NAMALWA (cell line): ENCODE measurements at places on chromosomes 6 and 20.

GRCh38 chr6:106785298-106785697, 155.9 kb downstream of the QRSL1 start:
- no peak for DNase-seq

DNA sequence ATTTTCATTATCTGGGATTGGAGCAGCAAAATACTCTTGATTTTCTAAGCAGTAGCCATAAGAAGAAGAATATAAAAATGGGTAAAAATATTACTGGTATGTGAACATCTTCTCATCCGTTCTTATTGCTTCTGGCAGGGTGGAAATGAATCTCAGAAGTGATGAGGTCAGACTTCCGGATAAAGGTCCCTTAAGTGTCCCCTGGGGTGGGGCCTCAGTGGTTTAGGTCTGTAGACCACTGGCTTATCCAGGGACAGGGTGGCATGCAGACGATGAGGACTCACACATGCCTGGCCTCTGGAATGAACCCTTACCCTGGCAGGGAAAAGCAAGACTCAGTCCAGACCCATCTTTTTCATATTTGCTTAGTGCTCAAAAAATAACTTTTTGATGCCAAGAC, 143.3 kb downstream of the UST start:
- no peak for DNase-seq

- DNase-seq, result no peak
These were observed 144.6 kb upstream of the TMEM170B start for GRCh38 chr6:11392778-11393507.

GRCh38 chr20:44336086-44336485, 757 bp upstream of the R3HDML start:
- no peak for DNase-seq

DNA sequence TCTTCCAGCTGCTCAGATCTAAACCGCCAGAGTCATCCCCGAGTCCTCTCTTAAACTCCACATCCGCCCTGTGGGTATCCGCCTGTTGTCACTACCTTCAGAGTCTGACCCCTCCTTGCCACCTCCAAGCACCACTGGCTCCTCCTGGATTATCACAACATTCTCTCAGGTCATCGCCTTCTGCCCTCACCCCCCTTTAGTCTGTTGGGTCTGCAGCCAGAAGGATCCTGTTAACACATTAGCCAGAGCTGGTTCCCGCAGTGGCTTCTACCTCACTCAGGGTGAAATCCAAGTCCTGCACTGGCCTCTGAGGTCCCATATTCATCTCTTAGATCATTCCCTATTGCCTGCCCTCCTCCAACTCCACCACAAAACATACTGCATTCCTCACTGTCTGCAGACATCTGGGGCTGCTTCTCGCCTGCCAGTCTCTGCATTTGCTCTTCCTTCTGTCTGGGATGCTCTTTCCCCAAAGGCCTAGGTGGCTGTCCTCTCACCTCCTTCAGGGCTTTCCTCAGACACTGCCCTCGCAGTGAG, 34.1 kb downstream of the TNXB start:
- DNase-seq, result no peak

DNA sequence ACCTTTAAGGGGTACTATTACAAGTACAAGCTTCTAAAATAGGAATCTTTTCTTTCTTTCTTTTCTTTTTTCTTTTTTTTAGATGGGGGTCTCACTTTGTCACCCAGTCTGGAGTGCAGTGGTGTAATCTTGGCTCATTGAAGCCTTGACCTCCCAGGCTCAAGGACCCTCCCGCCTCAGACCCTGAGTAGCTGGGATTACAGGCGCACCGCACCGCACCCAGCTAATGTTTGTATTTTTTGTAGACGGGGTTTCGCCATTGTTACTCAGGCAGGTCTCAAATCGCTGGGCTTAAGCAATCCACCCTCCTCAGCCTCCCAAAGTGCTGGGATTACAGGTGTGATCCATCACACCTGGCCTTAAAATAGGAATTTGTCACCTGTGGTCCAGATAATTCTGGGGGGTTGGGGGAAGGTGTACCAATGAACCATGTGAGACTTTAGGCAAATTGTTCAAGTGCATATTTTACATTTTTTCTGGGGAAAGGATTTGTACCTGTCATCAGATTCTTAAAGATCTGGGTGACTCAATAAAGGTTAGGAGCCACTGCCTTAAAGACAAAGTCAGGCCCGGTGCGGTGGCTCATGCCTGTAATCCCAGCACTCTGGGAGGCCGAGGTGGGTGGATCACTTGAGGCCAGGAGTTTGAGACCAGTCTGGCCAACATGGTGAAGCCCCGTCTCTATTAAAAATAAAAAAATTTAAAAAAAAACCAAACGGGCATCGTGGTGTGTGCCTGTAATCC, 19.7 kb upstream of the SYNJ2 start:
- DNase-seq, result no peak

DNA sequence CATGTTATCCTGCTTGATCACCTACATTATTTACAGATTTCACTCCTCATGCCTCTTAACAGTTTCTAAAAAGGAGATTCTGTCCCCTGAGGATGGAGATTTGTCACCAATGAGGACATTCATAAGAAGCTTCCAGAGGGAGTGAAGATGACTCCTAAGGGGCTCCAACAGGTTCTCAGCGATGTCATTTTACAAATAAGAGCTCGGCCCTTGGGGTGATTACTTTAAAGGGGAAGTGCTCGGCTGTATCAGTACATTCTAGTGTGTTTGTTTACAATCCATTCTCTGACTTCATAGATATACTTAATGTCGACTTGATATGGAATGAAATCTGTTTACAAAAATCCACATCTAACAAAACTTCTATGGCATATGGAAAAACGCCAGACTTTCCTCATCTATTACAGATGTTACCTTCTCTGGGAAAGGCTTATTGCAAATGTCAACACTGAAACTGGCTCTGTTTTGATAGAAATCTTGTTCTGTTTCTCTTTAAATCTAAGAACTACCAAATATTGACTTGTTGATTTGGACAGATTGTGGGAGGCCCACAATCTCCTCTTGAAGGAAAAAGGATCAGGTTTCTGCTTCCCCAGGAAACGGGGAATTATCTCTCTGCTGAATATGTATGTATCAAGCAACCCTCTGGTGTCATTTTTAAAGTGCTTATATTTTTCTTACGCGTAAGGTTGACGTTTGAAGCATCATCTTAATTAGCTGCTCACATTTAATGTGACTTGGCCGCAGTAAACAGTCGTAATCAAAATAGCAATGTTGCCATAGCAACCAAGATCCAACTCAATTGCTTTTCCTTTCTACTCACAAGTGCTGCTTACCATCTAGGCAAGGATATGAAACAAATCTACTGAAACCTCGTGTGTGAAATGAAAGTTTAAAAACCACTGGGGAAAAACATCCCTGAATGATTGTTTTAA, 95.7 kb downstream of the SHLD1 start:
- DNase-seq, result no peak

GRCh38 chr6:139602577-139602976, 228.1 kb upstream of the CITED2 start:
- DNase-seq, result no peak

- DNase-seq, result peak; percentile 23
These were observed 87.0 kb upstream of the LRFN2 start for GRCh38 chr6:40674170-40674569.

- DNase-seq, result no peak
These were observed 184.4 kb downstream of the GJA10 start for GRCh38 chr6:90078513-90079289.

- peak; percentile 87 for DNase-seq
These were observed at the start of gene ACSS1 for GRCh38 chr20:25058051-25058846. TSS of gene ACSS1 (minus strand) at chr20:25058139. CDS start at chr20:25058102, 37 bp downstream.

DNA sequence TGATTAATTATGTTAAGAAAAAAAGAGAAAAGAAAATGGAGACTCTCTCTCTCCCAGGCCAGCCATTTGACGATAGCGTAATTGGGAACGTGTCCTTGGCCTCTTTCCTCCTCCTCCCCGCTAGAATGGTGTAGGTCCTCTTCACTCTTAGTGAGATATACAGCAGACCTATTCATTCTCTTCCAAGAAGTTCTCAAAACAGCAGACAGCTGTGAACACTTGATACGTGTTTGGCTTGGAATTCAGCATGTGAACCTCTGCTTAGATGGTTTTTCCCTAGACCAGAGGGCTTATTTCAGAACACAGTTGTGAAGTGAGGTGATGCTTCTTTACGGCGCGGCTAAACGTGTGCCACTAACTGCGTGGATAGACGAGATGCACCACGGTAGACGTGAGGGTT, 32.6 kb upstream of the TULP4 start:
- no peak for DNase-seq

DNA sequence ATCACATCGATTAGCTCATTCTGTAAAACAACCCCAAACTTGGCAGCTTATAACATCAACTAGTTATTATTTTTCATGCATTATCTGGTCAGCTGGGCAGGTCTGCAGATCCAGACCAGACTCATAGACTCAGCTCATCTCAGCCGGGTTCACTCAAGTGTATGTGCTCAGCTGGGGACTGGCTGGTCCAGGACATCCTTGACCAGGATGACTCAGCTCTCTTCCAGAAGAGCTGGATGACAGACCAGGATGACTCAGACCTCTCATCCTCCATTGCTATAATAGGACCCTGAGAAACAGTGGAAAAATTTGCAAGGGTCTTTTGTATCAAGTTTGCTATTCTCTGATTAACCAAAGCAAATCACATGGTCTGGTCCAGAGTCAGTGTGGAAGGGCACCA, 312.5 kb upstream of the PLCB4 start:
- no peak for DNase-seq

DNA sequence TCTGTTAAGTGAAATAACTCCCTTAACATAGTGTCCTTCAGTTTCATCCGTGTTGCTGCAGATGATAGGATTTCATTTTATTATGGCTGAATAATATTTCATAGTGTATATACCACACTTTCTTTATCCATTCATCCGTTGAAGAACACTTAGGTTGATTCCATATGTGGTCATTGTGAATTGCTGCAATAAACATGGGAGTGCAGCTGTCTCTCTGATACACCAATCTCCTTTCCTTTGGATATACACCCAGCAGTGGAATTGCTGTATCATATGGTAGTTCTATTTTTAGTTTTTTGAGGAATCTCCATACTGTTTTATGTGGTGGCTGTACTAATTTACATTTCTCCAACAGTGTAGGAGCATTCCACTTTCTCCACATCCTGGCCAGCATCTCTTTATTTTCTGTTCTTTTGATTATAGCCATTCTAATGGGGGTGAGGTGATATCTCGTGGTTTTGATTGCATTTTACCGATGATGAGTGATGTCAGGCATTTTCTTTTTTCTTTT, 193.2 kb downstream of the SLC16A10 start:
- no peak for DNase-seq

- no peak for DNase-seq
These were observed 68.6 kb downstream of the THBS2 start for GRCh38 chr6:169185011-169185521.

GRCh38 chr20:33433465-33434234, 9.9 kb downstream of the SNTA1 start:
- DNase-seq, result no peak

GRCh38 chr6:149266659-149267058, 50.9 kb upstream of the TAB2 start:
- DNase-seq, result peak; percentile 11

- no peak for DNase-seq
These were observed 2.3 kb upstream of the LYRM2 start for GRCh38 chr6:89640804-89641203.

DNA sequence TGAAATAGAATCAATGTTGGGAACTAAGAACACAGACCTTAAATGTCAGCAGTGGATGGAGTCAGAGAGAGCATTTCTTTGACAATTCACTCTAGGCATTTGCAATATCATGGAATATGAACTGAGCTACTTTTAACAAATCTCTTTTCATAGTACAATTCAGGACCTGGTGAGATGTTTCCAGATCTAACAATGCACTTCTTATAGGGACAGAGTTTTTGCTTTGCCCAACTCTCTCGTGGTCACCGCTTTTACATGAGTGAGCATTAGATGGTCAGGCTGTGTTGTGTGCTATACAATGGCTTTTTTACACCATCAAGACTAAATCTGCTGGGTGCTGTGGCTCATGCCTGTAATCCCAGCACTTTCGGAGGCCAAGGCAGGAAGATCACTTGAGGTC, 233.6 kb downstream of the ATXN1 start:
- no peak for DNase-seq

DNA sequence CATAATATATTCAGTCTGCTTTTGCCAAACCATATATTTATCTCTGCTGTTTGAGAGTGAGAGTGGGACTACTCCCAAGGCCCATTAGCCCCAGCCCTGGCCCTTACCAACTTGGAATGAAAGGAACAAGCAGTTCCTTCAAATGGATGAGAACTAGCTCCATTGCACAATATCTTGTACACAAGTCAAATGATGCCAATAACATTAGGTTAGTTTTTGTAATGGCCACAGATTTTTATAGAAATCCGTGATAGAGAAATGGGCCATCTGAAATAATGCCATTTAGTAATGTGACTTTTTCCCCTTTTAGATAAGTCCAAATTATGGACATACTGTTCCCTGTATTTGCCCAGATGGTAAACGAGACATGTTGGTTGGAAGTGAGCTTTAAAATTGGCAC, 117.0 kb downstream of the MAP3K7 start:
- no peak for DNase-seq

DNA sequence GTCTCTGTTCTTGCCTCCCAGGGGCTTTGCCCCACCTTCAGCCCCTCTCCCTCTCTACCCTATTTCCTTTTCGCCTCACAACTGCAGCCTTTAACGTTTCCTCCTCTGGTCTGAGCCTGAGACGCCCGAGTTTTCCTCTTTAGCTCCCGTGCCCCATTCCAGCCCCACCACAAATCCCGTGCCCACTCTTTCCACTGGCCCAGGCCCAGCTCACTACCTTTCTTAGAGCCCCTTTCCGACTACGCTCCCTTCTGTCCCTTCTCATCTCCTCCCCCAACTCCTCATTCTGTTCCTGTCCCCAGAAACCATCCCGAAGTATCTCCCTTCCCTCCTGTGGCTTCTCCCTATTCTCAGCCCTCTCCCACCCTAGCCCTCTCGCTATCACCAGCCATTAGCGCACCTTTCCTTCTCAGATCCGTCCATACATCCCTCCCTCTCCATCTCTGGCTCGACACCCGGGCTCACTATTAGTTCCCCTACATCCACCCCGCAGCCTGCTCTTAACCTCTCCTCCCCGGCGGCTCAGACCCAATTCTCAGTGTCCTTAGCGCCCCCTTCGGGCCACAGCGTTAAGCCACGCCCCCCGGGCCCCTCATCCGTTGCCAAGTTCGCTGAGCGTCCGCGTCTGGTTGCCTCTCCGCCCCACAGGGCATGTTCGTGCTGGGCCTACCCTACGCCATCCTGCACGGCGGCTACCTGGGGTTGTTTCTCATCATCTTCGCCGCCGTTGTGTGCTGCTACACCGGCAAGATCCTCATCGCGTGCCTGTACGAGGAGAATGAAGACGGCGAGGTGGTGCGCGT, 2.7 kb downstream of the SLC32A1 start:
- peak; percentile 56 for DNase-seq
